ENCODE measurements at places on chromosomes 16 and 17.

DNA sequence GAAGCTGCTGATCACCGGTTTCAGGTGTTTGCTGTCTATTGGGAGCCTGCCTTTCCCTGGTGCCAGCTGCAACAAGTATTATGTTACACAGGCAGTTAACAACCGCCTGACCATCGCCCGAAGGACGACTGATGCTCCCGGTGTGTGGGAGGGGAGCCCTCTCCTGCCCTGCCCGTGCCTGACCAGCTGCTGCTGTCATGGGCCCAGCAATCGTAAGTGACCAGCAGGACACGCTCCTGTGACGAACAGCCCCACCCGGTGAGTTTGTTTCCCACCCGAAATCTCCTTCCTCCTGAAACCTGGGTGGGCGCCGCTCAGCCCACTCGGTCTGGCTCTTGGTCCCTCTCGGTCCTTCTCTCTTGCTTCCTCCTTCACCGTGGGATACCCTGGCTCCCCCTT lies 17.9 kb upstream of the UBE2I start:
- no peak for DNase-seq

DNA sequence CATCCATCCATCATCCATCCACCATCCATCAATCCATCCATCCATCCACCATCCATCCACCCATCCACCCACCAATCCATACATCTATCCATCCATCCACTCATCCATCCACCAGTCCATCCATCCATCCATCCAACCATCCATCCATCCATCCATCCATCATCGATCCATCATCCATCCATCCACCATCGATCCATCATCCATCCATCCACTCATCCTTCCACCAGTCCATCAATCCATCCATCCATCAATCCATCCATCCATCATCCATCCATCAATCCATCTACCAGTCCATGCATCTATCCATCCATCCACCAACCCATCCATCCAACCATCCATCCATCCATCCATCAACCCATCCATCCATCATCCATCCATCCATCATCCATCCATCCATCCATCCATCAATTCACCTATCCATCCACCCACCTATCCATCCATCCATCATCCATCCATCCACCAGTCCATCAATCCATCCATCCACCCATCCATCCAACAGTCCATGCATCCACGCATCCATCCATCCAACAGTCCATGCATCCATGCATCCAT lies 39.3 kb upstream of the SSTR5 start:
- no peak for DNase-seq

DNA sequence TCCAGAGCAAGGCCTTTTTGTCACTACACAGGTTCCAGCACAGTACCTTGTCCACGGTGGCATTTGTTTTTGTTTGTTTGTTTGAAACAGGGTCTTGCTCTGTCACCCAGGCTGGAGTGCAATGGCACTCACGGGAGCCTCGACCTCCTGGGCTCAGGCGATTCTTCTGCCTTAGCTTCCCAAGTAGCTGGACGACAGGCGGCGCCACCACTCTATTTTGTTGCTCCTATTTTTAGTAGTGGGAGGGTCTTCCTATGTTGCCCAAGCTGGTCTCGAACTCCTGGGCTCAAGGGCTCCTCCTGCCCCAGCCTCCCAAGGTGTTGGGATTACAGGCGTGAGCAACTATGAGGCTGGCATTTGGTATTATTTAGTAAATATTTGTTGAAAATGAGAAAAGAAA lies 10.3 kb downstream of the MRC2 start:
- DNase-seq = no peak

DNA sequence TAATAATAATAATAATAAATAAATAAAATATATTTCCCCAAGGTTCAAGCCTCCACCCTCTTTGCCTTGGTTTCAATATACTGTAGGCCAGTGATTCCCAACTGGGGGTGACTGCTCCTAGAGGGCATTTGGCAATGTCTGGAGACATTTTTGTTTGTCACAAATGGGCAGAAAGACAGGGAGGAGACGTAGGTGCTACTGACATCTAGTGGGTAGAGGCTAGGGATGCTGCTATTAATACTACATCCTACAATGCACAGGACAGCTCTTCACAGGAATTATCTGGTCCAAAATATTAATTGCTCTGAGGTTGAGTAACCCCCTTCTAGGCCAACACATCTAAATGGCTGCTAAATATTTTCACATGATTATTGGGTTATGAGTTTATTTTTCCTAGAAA lies 12.8 kb upstream of the PRR14 start:
- no peak for DNase-seq

- no peak for DNase-seq
Observed at GRCh38 chr16:10497132-10498101, 83.0 kb downstream of the EMP2 start.

GRCh38 chr17:27540318-27541101 lies 84.3 kb downstream of the KSR1 start:
- no peak for DNase-seq

- DNase-seq = no peak
Observed at GRCh38 chr16:11668623-11669379, 546 bp downstream of the SNN start.

- DNase-seq = no peak
Observed at GRCh38 chr16:78105517-78105916, 6.1 kb downstream of the WWOX start.

DNA sequence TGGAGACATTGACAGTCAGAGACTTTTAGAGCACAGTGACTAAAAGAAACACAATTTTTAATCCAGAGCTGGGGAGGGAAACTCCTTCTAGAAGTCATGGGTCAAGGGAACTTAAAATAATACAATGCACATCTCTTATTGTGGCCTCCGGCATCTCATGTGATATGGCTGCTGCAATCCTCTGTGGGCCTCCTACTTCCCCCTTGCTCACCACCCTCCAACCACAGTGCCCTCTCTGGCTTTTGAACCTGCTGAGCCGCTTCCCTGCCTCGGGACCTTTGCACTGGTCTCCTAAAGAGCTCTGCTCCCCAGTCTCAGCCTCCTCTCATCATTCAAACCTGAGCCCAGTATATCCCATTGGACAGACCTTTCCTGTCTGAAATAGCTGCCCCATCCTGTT lies 47.6 kb downstream of the HS3ST2 start:
- no peak for DNase-seq

DNA sequence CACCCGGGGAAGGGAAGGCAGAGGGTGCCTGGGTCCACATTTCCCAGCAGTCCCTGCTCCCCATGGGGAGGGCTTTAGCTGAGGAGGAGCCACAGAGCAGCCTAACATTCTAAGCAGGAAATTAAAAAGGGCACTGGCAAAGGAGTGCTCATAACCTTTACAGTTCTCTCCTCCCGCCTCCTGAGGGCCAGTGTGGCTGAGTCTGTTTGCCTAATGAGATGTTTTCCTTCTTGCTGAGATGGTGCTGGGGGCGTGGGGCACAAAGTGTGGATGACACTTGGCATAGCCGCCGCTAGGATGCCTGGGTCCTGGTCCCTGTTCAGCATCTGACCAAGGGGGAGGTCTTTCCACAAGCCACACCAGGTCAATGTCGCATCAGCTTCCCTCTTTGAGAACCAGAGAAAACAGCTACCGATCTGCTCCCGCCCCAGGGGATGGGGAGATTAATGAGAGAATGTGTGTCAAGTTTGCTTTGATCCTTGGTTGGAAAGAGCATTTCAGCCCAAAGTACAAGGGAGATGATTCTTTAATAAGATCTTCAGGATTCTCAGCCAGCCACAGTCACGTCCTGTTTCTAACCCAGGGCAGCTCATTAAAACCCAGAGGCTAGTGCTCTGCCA lies 5.8 kb downstream of the KIF18B start:
- DNase-seq = no peak

DNA sequence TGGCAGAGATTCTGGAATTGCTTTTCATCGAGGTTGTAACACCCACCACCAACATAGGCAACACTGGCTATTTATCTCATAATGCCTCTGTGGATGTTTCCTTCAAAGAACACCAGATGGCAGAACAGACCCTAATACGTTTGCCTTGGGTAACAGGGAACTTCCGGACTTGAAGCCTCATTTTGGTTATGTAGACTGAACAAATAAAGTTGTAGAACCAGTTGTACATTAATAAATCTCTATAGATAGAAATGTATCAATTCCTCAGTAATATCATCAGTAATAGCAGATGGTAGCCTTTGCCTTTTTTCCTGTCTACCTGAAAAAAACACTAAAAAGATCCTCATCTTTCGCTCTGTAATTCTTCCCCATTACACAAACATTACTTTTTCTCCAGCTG lies 25.9 kb upstream of the APOH start:
- DNase-seq = no peak

GRCh38 chr16:30005341-30006094 lies 5.3 kb downstream of the DOC2A start:
- DNase-seq = no peak

- DNase-seq = no peak
Observed at GRCh38 chr17:33218698-33219601, 74.1 kb downstream of the ASIC2 start.

DNA sequence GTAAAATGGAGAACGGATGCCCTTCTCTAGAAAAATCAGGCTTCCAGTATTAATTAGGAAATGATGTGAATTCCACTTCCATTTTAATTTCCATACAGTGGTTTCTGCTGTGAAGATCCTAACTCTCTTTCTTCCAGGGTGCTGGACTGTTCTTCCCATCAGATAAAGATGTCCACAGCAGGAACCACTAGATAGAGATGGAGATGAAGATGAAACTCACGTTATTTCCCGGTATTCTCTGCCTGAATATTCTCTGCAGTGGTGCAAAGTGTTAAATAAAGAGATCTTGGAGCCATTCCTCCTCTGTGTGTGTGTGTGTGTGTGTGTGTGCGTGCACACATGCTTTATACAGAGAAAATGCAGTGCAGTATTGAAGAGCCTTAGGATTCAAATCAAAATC lies 727.5 kb downstream of the KCNJ2 start:
- DNase-seq = no peak

GRCh38 chr17:47423406-47424295 lies 99.9 kb downstream of the EFCAB13 start:
- no peak for DNase-seq

DNA sequence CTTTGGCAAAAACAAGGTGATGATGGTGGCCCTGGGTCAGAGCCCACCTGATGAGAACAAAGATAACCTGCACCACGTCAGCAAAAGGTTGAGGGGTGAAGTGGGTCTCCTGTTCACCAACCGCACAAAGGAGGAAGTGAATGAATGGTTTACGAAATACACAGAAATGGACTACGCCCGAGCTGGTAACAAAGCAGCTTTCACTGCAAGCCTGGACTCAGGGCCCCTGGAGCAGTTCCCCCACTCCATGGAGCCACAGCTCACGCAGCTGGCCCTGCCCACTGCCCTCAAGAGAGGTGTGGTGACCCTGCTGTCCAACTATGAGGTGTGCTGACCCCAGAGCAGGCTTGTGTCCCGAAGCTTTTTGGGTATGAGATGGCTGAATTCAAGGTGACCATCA lies 29.7 kb upstream of the DLX4 start:
- DNase-seq = no peak

DNA sequence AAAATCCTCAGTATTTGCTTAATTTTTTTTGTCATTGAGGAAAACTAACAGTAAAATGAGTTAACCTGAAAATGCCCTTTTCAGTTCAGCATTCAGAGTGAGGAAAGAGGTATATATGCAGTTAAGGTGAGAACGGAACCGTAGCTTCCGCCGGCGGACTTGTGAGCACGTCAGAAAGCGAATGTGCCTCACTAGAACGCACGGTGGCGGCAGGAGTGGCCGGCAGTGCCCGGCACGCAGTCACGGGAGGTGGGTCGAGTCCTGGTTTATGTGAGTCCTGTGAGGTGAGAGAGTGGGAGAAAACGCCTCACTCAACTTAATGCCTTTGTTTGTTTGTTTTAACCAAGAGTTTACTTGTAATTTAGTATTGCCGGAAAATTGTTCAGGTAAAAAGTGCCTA lies 6.1 kb downstream of the SEC14L1 start:
- DNase-seq = no peak

DNA sequence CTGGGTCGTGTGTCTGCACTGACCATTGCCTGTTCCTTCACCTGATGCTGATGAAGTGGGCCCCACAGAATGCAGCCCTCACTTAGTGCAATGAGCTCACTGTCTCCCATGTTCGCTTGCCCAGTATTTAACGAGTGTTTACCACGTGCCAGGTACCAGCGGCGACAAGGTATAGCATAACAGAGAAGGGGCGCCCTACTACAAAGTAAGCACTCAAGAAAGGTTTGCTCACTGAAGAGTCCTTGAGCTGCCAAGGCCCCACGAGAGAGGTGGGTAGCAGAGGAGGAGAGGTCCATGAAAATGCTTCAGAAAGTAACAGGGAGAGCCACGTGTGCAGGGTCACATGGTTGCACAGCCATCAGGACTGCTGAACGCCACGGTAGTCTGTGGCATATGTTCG lies 230.0 kb downstream of the NTN1 start:
- no peak for DNase-seq
